Left kidney (tissue), 8 donors: ENCODE measurements at places on chromosomes 7 and 10.

DNA sequence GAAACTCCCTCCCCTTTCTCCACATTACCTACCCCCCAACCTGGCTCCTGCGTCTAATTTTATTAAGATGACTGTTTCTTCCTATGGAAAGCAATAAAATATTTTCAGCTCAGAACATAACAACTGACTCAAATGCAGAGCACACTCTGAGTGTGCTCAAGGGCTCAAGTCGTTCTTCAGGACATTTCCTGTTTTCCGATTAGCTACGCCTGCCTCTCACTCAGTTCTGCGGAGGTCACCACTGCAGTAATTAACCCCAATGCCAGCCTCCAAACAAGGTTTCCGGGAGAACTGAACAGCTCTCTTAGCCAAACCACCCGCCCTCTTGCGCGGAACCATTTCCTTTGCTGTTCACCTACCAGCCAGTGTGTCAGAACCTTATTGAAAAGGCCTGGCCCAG is 19.3 kb downstream of the MYOF start:
- no peak for DNase-seq

DNA sequence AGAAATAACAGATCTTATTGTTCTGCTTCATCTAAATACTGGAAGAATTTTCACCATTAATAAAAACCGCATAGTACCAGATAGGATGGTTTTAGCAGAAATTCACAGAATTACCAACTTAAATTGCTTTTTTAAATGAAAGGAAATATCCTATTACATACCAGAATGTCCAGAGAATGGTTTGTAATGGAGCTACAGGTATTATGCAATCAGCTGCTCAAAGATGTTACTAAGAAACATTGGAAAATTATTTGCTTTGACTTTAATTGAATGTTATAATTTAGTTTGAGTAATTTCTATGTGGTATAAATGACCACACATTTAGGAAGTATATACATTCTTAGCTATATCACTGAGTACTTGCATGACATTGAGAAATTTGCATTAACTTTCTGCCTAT is 338.3 kb downstream of the ETV1 start:
- DNase-seq, result no peak

DNA sequence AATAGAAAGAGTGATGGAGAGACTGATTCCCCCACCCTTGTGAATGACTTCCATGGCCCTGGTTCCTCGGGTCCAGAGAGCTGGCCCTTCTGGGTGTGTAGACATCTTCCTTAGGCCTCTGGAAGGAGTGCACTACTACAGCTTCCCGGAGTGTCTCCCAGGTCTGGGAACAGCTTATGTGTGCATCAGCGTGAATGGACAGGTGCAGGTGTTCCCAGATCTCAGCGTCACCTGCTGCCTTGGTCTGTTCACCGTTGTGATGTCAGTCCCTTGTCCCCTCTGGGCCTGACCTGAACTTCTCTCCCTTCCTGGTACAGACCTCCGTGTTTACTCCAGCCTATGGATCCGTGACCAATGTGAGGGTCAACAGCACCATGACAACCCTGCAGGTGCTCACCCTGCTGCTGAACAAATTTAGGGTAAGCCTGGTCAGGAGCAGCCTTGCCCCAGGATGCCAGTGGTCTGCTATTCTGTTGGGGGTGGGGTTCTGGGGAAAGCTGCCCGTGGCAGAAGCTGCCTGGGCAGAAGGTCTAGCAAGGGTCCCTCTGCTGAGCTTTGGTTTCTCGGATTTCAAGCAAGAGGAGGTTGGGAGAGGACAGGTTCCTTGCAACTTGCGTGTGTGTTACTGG is 10.5 kb upstream of the DEPP1 start:
- no peak for DNase-seq

GRCh38 chr10:24518411-24518810 is 205.3 kb downstream of the ARHGAP21 start:
- no peak for DNase-seq

- DNase-seq, result no peak
These were observed 90.2 kb downstream of the FRMD4A start for GRCh38 chr10:14240253-14241189.

- no peak for DNase-seq
These were observed 23.4 kb upstream of the ARID5B start for GRCh38 chr10:61877887-61878739.

DNA sequence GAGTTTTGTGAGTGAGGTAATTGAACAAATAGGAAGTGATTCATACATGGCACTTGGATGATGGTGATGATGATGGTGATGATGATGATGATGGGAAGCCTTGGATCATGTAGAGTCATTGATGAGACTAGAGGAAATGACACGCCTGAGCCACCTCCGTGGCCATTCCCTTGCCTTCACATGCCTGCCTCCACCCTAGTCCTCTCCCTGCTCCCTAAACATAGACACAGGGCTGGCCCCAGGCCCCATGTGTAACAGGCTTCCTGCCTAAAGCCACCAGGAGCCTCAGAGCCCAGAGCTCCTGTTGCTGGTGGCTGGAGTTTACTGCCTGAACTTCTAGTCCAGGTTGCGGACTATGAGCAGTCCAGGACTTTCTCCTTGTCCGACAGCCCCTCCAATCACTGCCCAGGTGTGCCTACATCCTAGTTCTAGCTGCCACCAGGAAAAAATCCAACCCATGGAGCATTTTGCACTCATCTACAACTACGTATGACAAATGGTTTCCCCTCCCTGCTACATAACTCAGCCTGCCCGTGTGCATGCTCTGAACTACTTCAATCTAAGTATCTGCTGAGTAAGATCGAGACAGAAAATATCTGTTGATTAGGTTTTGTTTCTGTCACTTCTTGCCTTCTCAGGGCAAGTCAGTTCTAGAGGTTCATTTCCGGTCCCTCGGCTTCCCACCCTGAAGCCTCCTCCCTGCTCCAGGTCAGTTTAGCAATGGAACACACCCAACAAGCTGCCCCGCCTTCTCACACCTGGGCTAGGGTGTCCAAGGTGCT is 35.5 kb upstream of the KDM7A start:
- DNase-seq, result no peak

DNA sequence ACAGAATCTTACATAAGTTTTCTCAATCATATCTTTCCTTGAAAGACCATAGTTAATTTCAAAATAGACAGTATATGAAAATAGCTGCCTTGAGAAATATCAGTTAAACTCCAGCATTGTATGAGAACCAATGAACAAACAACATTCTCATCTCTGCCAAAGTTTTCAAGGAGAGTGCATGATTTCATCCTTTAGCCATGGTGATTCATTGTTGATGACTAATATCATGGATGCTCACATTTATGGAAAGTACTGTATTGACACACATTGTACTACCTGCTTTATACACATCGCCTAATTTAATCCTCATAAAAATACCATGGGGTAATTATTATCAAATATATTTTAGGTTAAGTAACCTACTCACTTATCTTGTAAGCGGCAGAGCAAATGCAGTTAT is 250.3 kb downstream of the CNTNAP2 start:
- DNase-seq, result no peak

- no peak for DNase-seq
These were observed 104.9 kb downstream of the SPDYE5 start for GRCh38 chr7:75596727-75597614.

- DNase-seq, result no peak
These were observed 47.8 kb upstream of the FIGNL1 start for GRCh38 chr7:50497968-50498367.

GRCh38 chr7:94676431-94676830 is 20.5 kb upstream of the SGCE start:
- DNase-seq, result no peak

DNA sequence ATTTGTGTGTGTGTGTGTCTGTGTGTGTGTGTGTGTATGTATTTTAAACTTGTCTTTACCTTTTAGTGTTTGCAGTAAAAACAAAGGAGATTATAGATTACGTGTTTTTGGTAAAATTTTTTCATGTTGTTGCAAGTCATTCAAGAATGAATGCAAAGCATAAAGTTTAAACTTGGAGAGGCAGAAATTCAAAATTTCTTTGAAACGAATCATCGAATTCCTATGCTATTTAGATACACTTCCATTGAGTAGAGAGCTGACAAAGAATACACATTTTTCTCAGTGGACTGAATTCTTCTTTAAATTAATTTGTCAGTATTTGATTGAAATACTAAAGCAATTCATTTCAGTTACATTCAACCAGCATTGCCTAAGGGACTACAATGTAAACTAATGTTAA is 66.0 kb upstream of the HDAC9 start:
- no peak for DNase-seq

DNA sequence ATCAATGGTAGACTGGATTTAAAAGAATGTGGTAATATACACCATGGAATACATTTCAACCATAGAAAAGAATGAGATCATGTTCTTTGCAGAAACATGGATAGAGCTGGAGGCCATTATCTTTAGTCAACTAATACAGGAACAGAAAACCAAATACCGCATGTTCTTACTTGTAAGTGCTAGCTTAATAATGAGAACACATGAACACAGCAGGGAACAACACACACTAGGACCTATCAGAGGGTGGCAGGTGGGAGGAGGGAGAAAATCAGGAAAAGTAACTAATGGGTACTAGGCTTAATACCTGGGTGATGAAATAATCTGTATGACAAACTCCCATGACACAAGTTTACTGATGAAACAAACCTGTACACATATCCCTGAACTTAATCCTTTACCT is 1435.2 kb downstream of the REEP3 start:
- no peak for DNase-seq

DNA sequence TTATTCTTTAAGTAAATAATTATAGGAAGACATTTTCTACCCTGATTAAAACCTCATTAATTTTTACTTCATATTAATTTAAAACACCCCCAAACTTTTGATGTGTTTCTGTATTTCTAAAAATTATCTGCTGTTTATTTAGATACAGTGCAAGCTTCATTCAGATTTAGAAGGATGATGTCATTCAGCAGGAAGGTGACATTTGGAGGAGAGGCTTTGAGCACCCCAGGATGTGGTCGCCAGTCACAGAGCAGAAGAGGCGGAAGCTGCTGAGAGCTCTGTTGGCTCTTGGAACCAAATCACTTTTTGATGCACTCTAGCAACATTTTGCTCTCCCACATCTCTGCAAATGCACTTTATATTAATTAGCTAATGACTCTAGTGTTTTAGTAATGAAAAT is 233.9 kb upstream of the CACNA2D1 start:
- DNase-seq, result no peak

- no peak for DNase-seq
These were observed 76.2 kb downstream of the PLCE1 start for GRCh38 chr10:94069884-94070283.

DNA sequence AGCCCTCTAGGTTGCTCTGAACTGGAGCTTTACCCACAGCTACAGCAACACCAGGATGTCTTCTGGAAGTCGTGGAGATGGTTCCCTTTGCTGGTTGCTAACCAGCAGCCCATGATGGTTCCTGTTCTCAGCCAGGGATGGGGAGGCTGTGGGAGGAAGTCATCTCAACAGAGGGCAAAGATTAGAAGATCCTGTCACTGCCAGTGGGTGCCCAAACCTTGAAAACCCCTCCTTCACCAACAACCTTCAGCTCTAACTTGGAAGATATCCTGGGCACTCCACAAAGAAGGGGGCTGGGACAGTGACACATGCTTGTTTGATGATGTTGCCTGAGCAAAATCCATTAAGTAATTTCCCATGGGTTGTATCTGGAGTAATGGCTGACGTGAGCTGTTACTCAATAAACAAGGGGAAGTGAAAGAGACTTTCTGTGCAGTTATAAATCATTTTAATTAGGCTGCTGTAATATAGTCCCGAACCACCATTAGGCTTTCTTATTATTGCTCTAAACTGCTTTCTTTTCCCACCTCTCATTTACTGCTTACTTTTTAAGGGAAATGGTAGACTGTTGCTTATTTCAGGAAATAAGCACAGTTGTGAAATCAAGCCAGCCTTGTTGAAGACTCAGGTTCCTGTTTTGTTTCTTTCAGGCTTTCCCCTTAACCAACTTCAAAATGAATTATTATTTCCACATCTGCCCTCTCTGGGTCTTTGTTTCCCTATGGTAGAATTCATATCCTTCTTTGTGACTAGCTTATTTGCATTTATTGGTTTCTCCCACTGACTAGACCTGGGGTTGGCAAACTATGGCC is 124.8 kb downstream of the PPP1R17 start:
- DNase-seq, result peak; percentile 30

DNA sequence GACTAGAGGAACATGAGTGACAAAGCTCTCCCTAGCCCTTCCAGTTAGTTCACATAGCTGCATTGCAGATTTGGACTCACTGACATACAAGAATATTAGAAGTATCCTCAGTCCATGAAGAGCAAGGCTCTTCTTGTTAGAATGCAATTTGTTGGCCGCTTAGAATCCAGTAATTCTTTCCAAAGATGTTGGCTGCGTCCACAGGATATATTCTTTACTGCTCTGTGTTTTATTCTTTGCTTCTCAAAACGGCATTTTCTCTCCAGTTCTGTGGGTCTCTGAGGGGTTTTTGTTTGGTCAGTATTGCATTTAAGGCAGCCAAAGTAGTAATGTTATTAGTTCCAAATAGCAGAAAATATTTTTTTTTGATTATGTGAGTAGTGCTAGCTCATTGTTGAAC is 588.6 kb downstream of the DNAJB9 start:
- DNase-seq, result no peak

DNA sequence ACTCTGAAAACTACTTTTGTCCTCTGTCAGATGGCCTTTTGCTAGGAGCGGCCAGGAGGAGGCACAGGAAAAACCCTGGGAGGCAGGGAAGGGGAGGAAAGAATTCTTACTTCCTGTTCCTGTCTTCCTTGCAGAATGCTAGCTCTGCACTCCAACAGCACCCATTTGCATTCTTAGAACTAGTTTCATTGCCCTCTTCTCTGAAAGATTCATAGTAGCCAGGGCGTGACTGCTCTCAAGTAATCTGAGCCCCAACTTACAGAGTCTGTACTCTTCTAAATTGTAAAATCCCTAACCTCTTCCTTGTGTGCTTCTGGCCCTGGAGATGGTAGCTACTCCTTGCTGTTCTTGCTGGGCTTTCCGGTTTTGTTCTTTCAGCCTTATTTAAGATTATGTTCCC is 75.3 kb upstream of the STEAP1 start:
- DNase-seq, result no peak

- no peak for DNase-seq
These were observed 23.8 kb downstream of the SCIN start for GRCh38 chr7:12594122-12594897.

GRCh38 chr10:14093730-14094484 is 236.8 kb downstream of the FRMD4A start:
- peak; percentile 61 for DNase-seq

- no peak for DNase-seq
These were observed 158.5 kb downstream of the TRIL start for GRCh38 chr7:28799619-28800018.

GRCh38 chr7:29598613-29599012 is 35.0 kb downstream of the PRR15 start:
- DNase-seq, result no peak

DNA sequence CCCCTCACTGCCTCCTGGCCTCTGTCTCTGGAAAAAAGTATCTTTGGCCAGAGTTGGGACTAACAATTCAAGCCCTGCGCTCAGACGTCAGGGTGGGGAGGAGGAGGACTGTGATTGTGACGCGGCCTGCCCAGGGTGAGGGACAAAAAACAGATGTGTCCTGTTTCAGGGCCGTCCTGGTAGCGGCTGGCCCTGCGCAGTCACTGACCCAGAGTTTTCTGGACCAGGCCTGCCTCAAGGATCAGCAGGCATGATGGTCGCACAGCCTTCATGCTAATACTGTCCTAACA is 110.1 kb downstream of the CYTH3 start:
- no peak for DNase-seq

GRCh38 chr10:80416479-80417098 is 8.2 kb downstream of the PRXL2A start:
- peak; percentile 73 for DNase-seq
